ENCODE measurements at places on chromosomes 16 and 17.

- DNase-seq, result no peak
These were observed 454.8 kb upstream of the SOX9 start for GRCh38 chr17:71666047-71666446.

DNA sequence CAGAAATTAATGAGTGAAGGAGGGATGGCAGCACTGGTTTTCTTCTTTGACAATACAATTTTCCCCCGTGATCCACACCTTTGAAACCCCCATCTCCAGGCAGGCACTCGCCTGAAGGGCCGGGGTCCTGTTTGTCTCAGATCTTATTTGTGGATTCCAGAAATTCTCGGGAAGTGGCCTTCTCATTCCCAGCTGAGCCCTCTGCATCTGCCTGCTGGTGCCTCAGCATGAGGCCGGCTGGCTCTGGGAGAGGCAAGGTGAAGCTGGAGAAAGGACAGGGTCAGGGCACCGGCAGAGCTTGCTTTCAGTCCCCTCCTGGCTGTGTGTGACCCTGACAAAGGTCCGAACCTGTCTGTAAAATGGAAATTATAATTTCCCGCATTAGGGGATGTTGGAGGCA is 35.8 kb upstream of the C1QL1 start:
- no peak for DNase-seq

DNA sequence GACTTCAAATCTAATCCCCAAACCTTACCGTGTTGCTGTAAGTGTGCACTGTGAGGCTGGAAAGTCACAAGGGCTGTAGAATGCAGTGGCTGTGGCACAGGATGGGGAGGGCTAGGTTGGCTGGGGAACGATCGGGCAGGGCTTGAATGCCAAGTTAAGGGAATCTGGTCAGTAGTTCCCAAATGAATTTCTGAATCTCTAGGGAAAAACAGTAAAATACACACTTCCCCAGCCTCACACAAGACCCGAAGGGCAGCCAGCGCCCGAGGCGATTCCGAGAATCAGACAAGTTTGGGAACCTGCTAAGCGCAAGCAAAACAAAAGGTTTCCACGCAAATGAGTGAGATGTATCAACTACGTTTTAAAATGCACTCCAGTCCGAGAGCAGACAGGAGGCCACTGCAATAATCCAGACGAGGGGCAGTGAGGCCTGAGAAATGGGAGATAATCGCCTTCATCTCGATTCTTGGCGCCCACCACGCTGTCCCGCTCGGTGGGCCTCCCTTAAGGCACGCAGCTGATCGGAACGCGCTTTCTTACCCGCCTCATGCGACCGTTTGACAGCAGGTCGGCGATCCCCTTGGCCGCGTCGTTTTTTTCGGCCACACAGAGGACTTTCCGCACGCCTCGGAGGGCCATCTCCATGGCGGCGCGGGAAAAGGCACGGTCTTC is 599 bp downstream of the TOP3A start:
- no peak for DNase-seq

- DNase-seq, result no peak
These were observed 51.8 kb upstream of the IL34 start for GRCh38 chr16:70594569-70594968.

- DNase-seq, result no peak
These were observed 398.6 kb downstream of the CPPED1 start for GRCh38 chr16:12405089-12405488.

DNA sequence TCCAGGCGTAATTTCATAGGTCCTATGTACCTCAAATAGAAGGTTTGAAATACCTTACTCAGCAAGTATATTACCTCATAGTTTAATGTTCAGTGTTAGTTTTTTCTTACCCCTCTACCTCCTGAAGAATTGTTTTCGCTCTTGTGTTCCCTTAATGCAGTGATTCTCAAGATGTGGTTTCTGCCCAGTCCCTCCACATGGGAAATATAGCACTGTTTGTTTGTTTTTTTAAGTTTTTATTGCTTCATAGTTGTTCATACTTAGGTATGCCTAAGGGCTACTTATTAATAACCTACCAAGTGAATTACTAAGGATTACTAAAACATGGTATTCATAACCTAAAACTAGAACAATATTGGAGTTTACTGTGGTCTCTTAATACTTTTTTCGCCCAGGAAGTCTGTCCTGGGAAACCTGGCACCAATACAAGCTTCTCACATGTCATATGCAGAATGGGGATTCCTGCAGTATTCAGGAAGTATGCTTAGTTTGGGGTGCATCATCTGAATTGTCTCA is 5.0 kb downstream of the RSPRY1 start:
- no peak for DNase-seq

GRCh38 chr16:85179344-85180046 is 67.2 kb upstream of the CIBAR2 start:
- DNase-seq, result no peak

DNA sequence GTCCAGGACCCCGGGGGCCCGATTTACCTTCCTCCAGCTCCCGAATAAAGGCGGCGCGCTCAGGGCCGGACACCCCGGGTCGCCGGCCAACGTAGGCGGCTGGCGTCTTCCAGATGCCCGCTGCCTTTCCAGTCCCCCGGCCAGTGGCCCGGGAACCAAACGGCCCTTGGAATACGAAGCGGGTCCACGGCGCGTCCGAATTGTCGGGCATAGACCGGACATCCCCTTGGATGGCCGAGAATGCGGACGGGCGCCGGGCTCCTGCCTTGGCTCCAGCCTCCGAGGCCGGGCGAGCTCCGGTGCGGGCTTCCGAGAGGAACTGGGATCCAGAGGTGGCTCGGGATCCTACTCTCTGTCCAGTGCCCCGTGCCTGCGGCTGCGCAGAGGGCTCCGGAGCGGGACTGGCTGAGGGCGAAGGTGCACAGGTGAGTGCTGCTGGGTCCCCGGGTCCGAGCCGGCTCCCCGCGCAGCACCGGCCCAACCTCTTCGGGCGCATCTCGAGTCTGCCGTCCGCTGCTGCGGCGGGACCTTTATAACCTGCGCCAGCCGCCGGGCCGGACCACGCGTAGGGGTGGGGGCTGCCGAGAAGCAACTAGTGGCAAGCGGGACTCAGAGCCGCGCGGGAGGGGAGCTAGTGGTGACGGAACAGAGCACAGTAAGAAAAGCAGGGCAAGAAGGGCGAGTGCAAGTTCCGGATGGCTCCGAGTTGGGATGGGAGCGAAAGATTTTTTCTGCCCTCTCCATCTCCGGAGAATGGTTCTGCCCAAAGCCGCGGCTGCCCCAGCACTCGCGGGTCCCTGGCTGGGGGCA is at the start of gene HAP1:
Gene HAP1, minus strand, starts transcription at position 505 of the 810 bp plus-strand sequence. Its CDS starts 9 bp downstream, at position 496.
- DNase-seq, result no peak

- no peak for DNase-seq
These were observed 16.6 kb downstream of the LDHD start for GRCh38 chr16:75099738-75100602.

GRCh38 chr16:55453909-55454308 is 25.1 kb upstream of the MMP2 start:
- DNase-seq, result no peak

DNA sequence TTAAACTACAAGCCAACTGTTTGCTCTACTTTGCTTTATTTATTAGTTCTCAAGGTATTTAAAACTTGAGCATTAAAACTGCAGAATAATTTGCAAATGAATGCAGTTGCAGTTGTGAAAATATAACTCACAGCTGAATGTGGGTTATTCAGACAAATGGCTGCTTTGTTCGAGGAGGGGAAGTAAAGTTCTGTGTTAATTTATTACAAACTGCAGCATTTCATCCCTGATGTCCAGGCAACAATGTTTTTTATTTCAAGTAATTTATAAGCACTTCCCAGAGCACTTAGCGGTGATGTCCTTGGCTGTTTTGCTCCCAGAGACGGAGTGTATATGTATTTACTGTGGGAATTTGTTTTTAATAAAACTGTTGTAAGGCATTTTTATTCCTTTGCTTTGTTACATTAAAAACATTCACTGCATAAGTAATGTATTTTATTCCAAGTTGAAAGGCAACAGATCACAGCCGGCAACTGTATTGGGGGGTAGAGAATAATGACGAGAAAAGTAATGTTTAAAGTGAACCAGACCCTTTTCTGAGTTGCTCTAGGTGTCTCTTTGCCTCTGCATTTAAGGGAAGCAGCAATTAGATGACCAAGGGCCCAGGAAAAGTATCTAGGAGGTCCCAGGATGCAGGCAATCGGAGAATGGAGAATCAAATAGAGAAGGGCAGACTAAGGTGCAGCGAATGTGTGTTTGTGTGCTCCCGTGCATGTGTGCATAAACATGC is 291.2 kb upstream of the SALL1 start:
- DNase-seq, result no peak

DNA sequence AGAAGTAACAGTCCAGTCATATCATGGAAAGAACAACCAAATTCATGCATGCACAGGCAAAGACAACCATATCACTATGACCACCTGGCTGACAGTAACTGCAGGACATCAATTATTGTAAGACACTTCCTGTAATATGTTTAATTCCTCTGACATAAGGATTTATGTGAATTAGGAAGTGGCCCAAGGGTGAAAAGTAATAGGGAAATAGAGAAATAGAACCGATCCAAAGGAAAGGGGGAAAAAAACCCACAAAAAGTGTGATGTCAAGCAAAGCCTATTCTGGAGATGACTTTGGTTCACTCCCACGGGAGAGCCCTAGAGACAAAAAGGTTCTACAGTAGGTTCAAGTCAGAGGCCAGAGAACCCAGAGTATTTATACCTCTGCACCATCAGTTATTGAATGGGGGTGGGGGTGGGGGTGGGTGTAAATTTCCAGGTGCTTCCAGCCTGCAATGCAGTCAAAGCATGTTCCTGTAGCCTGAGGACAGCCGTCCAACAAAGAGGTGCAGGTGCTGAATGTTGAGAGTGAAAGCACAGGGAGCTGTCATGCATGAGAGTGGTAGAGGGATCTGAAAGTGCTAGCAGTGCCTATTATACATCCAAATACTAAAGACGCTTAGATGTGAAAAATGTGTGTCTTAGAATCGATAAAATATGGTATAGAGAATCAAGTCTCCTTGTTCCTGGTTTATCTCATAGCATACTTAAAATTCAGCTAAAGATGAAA is 95.6 kb upstream of the HLF start:
- DNase-seq, result no peak

DNA sequence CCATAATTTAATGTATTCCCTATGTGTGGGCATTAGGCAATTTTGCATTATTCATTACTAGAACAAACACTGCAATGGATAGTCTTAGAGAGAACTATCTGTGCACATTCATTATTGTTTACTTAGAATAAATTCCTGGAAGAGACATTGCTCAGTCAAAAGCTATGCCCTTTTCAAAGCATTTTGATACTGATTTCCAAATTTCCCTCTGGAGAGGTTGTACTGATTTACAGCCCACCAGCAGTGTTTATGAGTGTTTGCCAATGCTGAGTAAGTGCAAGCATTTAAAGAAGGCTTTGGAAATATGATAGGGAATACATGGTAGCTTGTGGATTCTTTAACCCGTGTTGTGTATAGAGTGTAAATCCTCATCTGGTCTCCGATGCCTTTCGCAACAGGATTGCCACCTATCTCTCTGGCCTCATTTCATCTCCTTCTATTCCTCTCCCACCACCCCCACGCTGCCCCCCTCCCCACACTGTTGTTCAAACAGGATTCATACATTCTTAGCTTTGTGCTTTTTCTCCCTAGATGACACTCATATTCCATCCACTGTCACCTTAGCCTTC is 33.4 kb upstream of the MMD start:
- DNase-seq, result no peak

- no peak for DNase-seq
These were observed 10.7 kb upstream of the SKAP1 start for GRCh38 chr17:48440669-48441068.

DNA sequence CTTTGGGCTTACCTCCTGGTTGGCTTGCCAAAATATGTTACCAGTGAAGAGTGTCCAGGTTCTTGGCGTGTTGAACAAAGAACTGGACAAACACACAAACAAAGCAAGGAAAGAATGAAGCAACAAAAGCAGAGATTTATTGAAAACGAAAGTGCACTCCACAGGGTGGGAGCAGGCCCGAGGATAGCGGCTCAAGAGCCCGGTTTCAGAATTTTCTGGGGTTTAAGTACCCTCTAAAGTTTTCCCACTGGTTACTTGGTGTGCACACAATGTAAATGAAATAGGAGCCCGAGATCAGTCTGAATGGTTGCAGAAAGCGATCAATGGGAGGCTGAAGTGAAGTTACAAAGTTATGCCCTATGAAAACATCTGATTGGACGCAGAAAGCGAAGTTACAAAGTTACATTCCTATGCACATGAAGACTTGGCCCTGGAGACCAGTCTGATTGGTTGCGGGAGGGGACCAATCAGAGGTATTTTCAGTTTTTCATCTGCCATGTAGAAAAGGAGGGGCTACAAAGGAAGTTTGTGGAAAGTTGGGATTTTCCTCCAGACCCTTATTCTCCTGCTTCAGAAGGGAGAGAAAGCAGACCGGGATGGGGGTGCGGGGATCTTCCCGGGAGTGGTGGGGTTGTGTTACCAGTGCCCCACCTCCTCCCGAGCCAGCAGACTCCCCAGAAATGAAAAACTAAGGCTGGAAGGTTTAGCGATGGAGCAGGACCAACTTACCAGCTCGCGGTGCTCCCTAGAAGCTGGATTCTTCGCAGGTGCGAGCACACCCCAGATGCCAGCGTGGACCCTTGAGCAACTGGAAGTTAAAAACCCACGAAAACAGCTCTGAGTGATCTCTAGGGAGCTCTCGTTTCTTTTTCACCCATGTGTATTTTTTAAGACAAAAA is at the start of gene SLFN12:
Gene SLFN12, minus strand, starts transcription at position 325 of the 899 bp plus-strand sequence. CDS start 9,472 bp downstream, outside the sequence.
- DNase-seq, result no peak

- no peak for DNase-seq
These were observed 14.7 kb downstream of the CCR7 start for GRCh38 chr17:40550608-40551007.

DNA sequence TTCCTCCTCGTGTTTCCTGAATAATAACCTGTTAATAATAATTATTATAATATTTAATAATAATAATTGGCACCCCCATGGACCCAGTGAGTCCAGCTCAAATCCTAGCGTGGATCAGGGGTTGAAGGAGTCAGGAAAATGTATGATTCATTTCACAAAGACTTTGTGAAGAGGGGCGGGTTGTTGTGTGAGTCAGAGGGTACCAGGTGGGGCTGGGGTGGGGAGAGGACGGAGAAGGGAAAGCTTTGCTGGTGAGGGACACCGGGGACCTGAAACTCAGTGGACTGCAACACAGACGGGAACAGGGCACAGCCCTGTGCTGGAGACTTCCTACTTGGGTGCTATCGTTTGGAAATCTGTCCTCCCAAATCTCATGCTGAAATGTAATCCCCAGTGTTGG is 3.1 kb upstream of the ADORA2B start:
- no peak for DNase-seq

DNA sequence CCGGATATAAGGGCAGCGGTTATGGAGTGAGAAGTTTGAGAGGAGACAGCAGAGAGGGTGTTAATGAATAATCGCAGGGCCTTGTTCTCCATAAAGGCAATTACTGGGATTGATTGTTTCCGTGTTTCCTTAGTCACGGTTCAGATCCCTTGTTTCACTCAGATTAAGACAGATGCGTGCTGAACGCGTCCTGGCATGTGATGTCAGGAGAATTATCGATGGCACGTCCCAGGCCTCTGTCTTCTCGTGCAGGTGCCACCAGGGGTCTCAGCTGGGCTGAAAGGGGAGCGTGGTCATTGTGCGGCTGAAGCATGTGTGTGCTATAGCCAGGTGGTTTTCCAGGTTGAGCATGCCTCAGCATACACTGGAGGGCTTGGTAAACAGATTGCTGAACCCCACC is 142.4 kb upstream of the NOL11 start:
- DNase-seq, result no peak

GRCh38 chr17:15340966-15341365 is 431 bp downstream of the TEKT3 start:
- no peak for DNase-seq

- no peak for DNase-seq
These were observed 46.5 kb downstream of the AIPL1 start for GRCh38 chr17:6388416-6388815.

- no peak for DNase-seq
These were observed 114.7 kb downstream of the NOG start for GRCh38 chr17:56708220-56708558.

- peak; percentile 70 for DNase-seq
These were observed 563.9 kb downstream of the TOX3 start for GRCh38 chr16:51982715-51983680.
